Stimulated activated CD4-positive, alpha-beta T cell treated with anti-CD3 and anti-CD28 coated beads, TNF-alpha, amount 100 ng/mL, for 24 hours (primary cell): ENCODE measurements at places on chromosomes 5 and 9.

DNA sequence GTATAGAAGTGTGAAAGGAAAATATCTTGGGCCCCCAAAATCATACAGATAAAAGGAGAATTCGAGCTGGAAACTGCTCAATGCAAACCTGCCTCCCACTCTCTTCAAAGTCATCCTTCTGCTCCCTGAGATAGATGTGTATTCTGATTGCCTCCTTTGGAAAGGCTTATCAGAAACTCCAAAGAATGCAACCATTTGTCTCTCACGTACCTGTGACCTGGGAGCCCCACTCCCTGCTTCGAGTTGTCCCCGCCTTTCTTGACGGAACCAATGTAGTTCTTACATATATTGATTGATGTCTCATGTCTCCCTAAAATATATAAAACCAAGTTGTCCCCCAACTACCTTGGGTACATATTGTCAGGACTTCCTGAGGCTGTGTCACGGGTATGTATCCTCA, 163.8 kb downstream of the DIRAS2 start:
- DNase-seq = no peak

DNA sequence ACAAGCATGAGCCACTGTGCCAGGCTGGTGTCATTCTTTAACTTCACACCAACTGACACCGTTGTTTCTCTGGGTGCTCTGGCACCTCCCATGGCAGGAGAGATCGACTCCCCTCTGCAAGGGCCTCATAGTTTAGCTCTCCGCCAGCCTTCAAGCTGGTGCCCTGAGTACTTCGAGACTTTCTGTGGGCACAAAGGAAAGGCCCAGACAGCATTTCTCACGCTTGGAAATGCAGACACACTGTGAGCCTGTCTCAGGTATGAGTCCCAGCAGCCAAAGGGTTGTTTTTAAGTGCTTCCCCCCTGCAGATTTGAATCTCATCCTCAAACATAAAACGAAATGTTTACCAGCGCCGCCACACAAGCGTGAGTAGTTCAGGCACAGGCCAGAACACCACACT, 11.1 kb upstream of the TCF7 start:
- no peak for DNase-seq

GRCh38 chr5:14190194-14191164, 47.3 kb downstream of the TRIO start:
- DNase-seq = no peak

DNA sequence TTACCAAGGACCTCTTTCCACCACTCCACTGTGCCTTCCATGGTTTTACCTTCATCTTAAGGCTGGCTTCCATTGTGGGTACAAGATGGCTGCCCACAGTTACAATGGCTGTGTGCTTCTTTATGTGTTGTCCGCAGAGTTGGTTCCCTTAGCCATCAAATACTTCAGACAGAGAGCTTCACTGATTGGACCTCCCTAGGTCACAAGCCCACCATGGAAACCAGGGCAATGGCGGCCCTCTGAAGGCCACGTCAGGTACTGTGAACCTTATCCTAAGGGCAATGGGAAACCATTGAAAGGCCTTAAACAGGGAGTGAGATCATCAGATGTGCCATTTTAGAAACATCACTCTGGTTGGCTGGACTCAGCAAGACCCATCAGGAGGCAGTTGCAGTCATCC, 2.9 kb upstream of the ARHGEF39 start:
- no peak for DNase-seq

GRCh38 chr5:88550736-88551135, 282.1 kb upstream of the TMEM161B start:
- no peak for DNase-seq

GRCh38 chr9:94996641-94997040, 270.1 kb downstream of the AOPEP start:
- no peak for DNase-seq

DNA sequence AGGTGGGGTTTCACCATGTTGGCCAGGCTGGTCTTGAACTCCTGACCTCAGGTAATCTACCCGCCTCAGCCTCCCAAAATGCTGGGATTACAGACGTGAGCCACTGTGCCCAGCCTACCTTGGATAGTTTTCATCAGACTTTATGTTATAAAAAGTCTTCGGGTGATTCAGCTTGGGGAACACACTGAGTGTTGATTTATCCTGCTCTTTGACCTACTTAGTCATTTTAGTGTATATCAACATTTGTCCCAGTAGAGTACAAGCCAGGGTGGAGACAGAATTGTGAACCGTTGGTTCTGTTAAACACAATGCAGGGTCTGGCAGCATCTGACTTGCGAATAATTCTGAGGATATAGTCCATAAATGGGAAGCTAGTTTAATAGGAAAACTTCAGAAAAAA, 39.7 kb downstream of the NFX1 start:
- DNase-seq = no peak

DNA sequence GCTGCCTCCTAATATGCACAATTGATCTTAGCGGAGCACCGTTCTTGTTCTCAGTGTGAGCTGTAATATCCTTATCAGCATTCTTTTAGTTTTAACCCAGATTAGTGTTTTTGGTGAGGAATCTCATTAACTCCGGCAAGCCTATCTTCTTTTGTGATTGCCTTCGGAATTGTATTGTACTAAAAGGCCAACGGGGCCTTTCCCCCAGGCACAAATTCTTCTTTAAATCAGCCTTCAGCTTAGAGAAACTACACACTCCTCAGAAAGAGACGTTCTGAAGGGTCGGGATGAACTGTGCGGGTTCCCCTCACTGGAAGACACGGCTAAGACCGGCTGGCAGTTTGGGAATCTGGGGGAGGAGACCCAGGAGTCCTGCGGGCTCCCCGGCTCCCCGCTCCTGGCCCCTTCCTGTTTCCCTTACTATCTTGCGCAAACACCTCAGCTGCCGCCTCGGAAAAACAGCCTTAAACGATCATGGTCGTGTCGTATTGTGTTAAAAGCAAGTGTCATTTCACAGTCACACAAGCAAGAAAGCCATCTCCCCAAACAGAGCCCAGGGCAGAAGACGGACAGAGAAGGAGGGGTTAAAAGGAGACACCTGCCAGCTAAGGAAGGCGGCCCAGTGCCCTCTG, 353.1 kb upstream of the IRX2 start:
- no peak for DNase-seq

DNA sequence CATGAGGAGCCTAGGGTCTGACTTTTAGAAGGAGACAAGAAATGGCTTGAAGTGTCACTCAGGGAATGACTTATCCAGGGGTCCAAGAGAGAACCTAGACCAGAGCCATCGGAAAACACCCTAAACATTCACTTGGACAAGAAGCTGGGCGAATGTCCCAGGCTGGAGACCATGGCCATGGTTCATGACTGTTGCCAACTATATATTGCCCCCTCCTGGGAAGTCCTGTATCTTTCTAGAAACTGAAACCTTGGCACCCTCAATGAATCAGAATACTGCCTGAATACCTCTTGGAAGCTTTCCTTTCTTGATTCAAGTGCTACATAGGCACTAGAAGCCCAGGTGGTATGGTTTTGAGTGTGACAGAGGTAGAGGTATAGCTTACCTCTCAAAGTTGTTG, 29.9 kb downstream of the TRMO start:
- no peak for DNase-seq

- DNase-seq = no peak
These were observed 25.8 kb upstream of the TPD52L3 start for GRCh38 chr9:6302417-6302816.

DNA sequence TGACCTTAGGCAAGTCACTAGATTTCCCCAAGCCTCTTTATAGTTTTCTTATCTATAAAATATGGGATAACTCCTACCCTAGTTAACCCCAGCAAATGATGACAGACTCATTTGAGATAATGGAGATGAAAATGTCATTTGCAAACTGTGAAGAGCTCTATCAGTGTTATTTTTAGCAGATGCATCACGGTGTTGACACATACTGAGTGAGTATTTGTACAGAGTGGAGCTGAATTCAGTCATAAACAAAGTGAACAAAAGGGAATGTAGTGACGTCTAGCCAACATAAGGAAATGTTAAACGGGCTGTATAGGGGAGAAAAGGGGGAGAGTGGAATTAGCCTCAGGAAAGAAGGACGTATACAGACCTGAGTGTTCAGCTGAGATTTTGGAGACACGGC, 75.9 kb downstream of the NMUR2 start:
- no peak for DNase-seq

GRCh38 chr5:178583279-178583678, 6.9 kb downstream of the COL23A1 start:
- no peak for DNase-seq

GRCh38 chr9:121797081-121797480, 145.6 kb downstream of the DAB2IP start:
- no peak for DNase-seq

- no peak for DNase-seq
These were observed 247.6 kb downstream of the COX7C start for GRCh38 chr5:86865256-86865785.

GRCh38 chr5:97851036-97851435, 668.0 kb upstream of the RIOK2 start:
- DNase-seq = no peak

- no peak for DNase-seq
These were observed 32.0 kb downstream of the PRRT1B start for GRCh38 chr9:131577005-131578000.

DNA sequence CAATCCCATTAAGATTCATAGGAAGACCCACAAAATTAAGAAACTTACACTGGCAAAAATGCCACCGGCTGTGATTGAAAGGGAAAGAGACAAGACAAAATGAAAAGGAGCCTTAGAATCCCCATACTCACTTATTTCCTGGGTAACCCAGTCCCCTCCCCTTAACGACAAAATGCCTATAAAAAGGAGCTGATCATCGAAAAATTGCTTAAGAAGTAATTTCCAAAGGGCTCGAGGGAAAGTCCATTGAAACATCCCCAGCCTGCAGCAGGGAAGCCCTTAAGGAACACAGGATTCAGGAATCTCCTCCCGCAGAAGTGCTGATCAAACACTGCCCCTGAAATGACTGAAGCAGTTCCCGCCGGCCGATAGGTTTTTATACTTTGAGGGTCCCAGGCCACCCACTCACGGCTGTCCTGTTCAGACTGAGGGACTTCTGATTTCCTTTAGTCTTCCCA, 677 bp upstream of the ZNF79 start:
- no peak for DNase-seq

DNA sequence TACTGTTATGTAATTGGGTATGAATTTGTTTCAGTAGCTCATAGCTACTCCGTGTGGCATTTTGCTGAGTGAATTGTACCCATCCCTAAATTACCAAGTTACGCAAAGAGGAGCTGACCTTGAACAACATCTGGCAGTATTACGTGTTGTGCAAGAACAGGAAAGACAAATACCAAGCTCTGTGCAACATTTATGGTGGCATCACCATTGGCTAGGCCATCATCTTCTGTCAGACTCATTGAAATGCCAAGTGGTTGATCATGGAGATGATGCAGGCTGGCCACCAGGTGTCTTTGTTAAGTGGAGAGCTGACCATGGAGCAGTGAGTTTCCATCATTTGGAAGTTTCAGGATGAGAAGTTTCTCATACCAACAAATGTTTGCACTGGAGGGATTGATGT, 15.0 kb downstream of the ZSWIM6 start:
- no peak for DNase-seq

GRCh38 chr5:76657683-76658311, 34.6 kb upstream of the F2RL2 start:
- DNase-seq = no peak

DNA sequence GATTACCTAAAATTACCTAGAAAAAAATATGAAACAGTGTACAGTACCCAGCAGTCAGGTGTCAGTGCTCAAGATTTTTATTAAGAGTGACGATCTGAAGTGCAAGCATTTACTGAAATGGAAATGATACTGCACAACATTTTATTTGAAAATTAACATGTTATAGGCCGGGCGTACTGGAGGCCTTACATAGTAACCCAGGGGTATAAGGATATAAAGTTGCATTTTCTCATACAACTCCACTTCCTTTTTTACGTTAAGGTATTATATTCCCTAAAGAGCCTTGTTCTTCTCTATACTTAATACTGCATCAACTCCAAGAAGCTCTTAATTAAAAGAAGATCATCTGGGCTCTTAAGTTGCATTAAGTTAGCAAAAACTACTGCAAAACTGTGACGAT, 3.3 kb downstream of the MAT2B start:
- no peak for DNase-seq

GRCh38 chr5:170283296-170283695, 14.3 kb downstream of the LCP2 start:
- DNase-seq = no peak

DNA sequence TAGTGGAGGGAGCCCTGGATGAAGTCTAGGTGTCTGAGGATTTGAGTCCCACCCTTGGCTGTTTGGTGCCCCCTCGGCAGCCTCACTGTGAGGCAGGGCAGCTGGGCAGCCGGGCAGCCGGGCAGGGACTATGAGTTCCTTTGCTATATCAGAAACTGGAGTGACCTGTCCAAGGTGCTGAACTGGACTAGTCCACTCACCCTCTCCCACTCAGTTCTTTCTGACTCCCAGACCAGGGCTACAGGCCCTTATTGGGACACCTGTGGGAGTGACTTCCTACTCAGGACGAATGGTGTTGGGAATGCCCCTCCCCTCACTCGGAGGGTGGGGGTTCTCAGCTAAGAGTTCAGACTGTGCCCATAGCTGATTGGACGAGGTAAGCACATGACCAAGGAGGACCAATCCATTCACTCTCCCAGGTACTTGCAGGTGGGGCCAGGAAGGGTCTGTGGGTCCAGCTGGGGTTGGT, 34.1 kb upstream of the RAPGEF1 start:
- no peak for DNase-seq

GRCh38 chr5:103037673-103038455, 82.1 kb downstream of the GIN1 start:
- no peak for DNase-seq

DNA sequence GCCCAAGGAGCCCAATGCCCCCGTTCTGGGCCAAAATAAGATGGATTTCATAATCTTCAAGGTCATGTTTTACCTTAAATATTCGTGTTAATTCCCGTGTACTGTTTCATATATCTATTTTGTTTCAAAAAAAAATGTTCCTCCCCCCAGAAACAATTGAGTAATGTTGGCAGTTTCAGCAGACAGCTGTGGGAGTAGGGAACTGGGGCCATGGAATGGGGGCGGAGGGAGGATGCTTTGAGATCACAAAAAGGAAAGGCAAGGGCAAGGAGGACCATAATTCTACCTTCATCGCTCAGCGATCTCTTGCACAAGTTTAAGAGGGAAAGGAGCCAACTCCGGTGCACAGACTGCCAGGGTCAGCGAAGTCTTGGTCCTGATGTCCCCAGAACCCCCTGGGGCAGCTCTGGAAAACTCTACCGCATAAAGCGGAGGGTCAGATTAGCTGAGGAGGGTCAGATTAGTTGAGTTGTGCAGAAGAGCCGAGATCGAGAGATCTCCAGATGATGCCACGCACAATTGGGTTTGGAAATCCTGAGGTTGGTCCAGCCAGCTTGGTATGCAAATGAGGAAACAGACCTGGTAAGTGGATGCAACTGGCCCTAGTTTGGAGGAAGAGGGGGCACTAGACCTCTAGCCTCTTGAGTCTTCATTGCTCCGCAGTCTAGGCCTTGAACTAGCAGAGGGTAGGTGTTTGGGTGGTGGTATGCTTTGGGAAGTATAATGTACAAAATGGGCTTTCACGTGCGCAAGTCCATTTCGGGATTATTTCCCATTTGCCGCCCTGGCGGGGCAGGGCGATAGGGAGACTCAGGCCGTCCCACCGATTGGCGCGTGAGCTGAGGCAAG, 24.0 kb downstream of the CDKN2A start:
- DNase-seq = no peak

GRCh38 chr9:81683238-81683637, 6.1 kb downstream of the TLE1 start:
- no peak for DNase-seq
